Muscle of leg (tissue), 16 donors: ENCODE measurements at places on chromosomes 5 and 9.

DNA sequence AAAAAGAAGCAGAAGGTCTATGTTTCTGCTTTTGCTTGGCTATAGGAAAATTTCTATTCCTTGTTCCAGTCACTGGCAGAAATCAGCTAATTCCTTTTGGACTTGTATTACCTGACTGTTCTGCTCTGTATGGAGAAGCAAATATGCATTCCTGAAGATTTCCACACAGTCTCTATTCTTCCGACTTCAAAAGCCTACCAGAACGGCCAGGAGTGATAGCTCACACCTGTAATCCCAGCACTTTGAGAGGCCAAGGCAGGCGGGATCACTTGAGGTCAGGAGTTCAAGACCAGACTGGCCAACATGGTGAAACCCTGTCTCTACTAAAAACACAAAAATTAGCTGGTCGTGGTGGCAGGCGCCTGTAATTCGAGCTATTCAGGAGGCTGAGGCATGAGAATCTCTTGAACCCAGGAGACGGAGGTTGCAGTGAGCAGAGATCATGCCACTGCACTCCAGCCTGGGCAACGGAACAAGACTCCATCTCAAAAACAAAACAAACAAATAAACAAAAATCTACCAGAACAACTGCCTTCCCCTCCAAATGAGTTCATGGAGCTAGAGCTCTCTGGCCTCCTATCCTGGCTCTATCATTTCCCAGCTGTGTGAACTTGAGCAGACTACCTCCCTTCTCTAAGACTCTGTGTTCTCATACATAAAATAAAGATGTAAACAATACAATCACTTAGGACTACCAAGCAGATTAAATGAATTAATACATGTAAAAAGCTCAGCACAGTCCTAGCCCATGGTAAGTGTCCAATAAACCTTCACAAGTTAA lies 17.0 kb downstream of the MYO10 start:
- no peak for DNase-seq

- peak; percentile 28 for DNase-seq
These were observed 446 bp downstream of the NXNL2 start for GRCh38 chr9:88535226-88536022.

- DNase-seq = peak; percentile 45
These were observed 15.0 kb upstream of the HSPB3 start for GRCh38 chr5:54440456-54440893.

DNA sequence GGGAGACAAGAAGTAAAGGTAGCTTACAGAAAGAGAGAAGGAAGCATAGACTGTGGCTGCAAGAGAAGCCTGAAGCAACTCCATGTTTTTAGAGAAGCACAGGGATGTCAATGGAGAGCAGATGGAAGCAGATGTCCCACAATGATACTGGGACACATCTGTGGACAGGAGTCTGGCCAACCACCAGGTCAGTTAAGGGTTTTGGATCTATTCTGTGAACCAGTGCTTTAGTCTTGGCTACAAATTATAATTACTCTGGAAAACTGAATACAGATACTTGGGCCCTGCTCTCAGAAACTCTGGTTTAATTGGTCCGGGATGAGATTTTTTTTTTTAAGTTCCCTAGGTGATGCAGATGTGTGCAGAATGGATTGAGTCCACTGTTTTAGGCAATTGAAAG lies 592.8 kb downstream of the CSNK1G3 start:
- peak; percentile 90 for DNase-seq

GRCh38 chr9:112548836-112549595 lies 62.4 kb downstream of the KIAA1958 start:
- peak; percentile 28 for DNase-seq

GRCh38 chr9:98095401-98095800 lies 23.6 kb downstream of the TRIM14 start:
- no peak for DNase-seq

- DNase-seq = no peak
These were observed 10.3 kb downstream of the FRRS1L start for GRCh38 chr9:109156708-109157107.

DNA sequence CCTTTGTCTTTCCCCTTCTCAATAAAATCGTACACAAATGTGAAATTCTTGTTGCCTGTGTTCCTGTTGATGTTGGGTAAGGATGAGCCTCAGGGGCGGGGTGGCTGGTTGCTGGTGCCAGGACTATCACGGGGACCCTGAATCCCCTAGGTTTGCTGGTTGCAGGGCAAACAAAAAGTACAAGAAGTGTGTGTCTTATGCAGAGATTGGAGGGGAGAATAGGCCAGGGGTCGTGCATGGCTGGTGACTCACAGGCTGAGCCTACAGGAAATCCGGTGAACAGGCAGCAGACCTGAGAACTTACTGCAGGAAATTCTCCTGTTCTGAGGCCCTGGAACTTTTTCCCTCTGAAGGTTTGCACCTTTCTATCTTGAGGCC lies 5.5 kb downstream of the ANXA2R start:
- DNase-seq = no peak

GRCh38 chr9:98334796-98335195 lies 79.3 kb upstream of the TBC1D2 start:
- DNase-seq = no peak

GRCh38 chr9:90070931-90071660 lies 466.3 kb downstream of the GADD45G start:
- no peak for DNase-seq

DNA sequence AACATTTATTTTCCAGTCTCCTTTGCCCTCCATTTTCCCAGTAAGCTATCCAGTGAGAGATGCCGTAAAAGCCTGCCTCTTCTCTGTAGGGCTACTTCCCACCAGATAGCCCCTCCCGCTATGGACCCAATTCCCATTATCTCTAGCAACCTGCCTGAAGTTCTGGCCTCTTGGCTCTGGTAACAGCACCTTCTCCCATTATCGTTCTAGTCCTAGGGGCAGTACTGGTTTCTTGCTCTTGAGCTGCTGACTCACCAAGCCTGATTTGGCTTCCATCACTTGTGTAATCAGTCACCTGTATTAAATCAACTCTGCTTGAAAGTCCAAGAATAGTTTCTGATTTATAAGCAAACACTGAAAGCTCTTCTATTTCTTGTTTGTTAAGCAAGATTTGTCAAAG lies 42.8 kb upstream of the PARP8 start:
- DNase-seq = no peak

DNA sequence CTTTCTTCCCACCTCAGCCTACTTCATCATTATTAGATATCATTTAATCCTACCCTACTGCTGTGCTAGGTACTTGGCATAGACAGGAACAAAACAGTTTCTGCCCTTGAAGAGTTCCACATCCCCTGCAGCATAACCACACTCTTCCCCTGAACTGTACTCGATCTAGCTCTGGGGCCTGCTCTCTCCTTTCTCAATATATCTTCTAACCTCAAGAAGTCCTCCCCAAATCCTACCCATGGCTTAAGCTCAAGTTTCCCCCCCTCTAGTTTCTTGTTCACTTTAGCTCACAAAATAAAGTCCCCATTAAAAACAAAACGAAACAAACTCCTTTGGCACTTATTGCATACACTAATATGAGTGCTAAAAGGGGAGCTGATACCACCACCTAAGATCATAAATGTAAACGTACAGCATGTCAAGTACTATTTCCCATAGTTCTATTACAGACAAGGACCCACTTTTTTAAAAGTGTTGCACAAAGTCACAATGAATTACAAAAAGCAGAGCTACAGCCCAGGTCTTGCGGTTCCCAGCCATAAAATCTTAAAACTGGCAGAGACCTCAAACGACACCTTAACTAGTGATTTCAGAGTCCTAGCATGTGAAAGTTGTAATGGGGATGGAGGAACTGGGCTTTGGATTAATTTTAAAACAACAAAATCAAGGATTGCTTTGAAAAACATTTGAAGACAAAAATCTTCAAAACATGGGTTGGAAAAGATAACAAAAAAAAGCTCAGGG lies 80.7 kb downstream of the PTPDC1 start:
- peak; percentile 13 for DNase-seq

- peak; percentile 80 for DNase-seq
These were observed 2.0 kb downstream of the SEMA6A start for GRCh38 chr5:116572350-116573278.

DNA sequence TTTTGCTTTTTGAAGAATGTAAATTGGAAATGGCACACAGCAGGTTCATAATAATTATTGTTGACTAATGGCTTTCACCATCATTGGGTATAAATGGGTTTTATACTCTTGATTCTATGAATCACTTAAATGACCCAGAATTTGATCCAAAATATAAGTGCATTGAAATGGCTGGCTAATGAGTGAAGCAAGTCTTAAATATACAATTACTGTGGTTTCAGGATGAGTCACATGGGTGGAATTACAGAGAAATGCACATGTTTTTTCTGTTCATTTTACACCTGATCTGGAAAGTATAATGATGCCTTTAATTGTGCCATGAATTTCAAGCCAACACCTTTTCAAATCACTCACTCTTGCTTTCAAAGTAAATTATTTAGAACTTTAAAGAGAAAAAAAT lies 380.8 kb upstream of the CD180 start:
- DNase-seq = no peak

DNA sequence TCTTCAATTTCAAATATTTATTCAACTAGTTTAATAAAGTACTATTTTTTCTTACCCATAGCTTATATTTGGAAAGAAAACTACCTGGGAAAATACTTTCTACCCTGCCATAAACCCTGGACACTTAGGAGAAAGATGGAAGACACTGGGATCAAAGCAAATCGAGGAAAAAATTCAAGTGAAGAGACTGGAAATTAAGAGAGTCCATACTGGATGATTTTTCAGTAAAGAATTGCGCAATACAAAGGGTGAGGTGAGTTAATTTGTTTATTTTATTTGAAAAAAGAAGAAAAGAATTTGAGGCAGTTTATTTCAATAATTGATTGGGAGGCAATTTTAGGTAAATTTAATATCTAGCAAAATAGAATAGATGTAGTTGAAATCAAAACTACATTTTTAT lies 331.8 kb upstream of the ITGA1 start:
- DNase-seq = no peak

- DNase-seq = peak; percentile 4
These were observed 170.6 kb upstream of the HAPLN1 start for GRCh38 chr5:83891261-83891660.

GRCh38 chr5:40381016-40381415 lies 298.7 kb upstream of the PTGER4 start:
- no peak for DNase-seq

DNA sequence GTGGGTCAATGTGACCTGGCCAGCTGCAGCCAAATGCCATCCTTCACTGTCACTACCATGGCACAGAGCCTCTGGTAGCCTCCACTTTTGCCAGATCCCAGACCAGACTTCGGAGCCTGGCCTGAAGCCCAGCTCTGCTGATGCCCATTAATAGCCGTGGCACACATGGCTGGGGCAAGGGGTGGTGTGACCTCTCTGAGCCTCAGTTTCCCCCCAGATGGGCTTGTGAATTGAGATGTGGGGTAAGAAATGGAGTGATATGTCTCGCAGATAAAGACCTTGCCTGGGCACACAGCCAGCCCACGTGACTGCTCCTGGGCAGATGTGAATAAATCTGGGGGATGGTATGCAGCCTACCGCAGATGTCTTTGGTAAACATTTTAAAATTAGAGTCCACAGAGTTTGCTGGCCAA lies 13.9 kb downstream of the SUSD3 start:
- peak; percentile 62 for DNase-seq

DNA sequence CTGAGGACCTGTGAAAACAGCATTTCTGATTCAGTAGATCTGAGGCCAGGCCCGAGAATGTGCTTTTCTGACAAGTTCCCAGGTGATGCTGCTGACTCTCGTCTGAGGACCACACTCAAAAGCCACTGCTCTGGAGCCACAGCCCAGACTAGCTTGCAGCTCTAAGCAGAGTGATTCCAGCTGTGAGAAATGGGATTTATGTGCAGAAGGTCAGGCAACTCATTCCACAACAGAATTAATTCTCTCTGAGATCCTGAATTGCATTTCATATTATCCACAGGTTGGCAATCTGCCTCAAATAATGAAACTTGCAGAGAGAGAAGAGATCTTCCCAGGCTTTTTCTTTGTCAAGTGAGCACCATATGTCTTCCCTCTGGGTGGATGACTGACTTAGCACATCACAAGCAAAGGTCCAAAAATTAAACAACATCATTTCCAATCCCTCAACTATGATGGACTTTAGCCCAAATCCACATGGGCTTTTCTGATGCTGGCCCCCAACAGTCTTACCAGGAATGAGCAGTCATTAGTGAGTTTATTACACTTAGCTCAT lies 140.2 kb downstream of the ALDH1A1 start:
- DNase-seq = peak; percentile 94

DNA sequence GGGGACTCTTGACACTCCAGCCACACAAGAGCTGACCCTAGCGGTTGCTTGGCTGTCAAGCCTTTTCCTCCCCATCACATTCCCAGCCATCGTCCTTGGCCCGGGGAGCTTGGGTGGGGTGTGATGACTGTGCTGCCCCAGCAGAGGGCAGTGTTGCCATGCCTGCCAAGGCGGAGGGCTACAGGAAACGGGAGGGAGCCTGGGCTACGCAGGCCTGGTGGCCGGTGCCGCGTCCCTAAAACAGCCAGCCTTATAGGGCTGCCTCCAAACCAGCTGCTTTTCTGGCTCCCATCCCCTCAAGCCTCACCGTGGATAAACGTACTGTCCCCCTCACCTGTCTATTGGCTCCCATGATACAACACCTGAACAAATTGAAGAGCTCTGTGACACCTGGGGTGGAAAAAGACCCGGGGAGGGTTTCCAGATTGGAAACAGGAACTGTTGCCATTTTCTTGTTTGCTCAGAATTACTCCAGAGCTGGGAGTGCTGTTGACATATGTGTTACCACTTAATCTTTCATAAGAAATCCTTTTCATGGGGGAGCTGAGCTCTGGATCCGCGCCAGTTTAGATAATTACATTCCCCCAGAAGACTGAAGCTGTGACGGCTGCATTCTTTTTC lies 72.8 kb upstream of the ASTN2 start:
- DNase-seq = peak; percentile 66

DNA sequence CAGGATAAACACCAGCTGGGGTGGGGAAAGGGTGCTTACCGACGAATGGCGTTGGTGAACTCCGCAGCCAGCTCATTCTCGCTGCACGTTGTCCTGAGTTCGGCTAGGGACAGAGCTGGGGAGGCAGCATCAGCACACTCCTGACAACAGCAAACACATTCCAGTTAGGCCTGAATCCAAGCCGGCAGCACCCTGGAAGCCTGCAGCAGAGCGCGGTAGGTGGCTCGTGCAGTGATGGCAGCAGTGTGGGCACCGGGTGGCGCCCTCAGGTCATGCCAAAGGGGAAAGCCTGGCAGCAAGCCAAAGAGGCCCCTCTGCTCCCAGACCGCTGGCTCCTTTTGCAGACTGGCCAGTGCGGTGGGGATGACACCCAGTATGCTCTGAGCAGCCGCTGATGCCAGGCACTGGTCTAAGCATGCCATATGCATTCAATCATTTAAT lies 66.9 kb downstream of the DCP2 start:
- no peak for DNase-seq

DNA sequence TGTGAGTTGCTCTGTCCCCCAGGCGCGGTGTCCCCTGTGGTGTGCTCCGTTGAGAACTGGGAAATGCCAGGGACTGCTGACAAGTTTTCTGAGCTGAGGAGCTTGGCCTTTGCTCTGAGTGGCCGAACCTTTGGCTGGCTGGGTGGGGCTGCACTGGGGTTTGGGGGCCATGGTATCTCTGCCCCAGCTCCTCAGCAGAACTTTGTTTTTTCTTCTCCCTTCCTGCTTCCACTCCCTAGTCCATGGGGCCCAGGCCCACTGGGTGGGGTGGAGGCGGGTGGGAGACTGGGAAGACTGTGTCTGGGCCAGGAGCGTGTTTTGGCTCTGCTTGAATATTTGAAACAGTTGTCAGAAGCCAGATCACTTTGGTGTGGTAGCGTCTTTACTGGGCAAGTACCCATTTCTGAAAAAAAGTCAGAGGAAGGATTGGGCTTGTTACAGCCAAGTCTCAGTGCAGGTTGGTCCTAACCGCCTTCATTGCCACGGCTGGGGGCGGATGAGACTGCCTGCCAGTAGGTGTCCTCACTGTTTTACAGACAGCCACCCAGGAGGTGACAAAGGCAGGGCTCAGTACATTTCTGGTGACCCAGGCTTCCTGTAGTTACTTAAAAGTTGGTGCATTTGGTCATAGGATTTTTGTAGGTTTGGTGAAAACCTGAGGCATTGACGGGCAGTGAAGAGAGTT lies 92.7 kb downstream of the DAB2IP start:
- peak; percentile 63 for DNase-seq
